ENCODE measurements at places on chromosomes 12 and 14. TPM values are rescaled to one million over a fixed set of nuclear protein-coding genes. Genes with fewer than 3 reads are reported as not detected.

C12orf76 gene
- 7.7 TPM for total RNA-seq

TMEM19 gene
- total RNA-seq, result 37.4 TPM

LALBA gene
- not detected for total RNA-seq

PHETA1 gene
- total RNA-seq, result 7.4 TPM

C1R gene
- total RNA-seq, result 28.9 TPM

TMTC2 gene
- total RNA-seq, result 1.2 TPM

CCDC38 gene
- total RNA-seq, result 0.09 TPM

KRT80 gene
- total RNA-seq, result 71.0 TPM

ATF1 gene
- 53.9 TPM for total RNA-seq

ESPL1 gene
- total RNA-seq, result 20.0 TPM

DPY19L2 gene
- 1.7 TPM for total RNA-seq

FOXM1 gene
- total RNA-seq, result 100 TPM

CFAP54 gene
- total RNA-seq, result 1.5 TPM

GLIPR1L1 gene
- total RNA-seq, result not detected

JPH4 gene
- not detected for total RNA-seq

ASIC1 gene
- total RNA-seq, result 5.6 TPM

RGS6 gene
- not detected for total RNA-seq

CPNE6 gene
- total RNA-seq, result not detected

KRT78 gene
- not detected for total RNA-seq

IFI27L1 gene
- total RNA-seq, result 19.0 TPM

All from A549 treated with DMSO at 1 μM for 4 hours (cell line).